ENCODE measurements at places on chromosomes 4 and X.

GRCh38 chr4:77795326-77795725 is 23.8 kb downstream of the CNOT6L start:
- DNase-seq = no peak

DNA sequence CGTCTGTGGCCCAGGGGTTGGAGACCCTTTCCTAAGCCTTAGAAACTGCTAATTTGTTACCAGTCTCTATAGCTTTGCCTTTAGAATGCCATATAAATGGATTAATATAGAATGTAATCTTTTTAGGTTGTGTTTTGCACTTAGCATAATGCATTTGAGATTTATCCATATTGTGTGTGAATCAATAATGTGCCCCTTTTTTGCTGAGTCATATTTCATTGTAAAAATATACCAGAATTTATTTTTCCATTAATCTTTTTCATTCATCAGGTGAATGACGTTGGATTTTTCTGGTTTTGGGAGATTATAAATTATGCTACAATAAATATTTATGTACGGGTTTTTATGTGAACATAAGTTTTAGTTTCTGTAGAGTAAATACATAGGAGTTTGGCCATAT is 478.8 kb upstream of the MAGEB18 start:
- DNase-seq = no peak

- DNase-seq = no peak
Observed at GRCh38 chrX:39948582-39948981, 149.2 kb downstream of the BCOR start.

DNA sequence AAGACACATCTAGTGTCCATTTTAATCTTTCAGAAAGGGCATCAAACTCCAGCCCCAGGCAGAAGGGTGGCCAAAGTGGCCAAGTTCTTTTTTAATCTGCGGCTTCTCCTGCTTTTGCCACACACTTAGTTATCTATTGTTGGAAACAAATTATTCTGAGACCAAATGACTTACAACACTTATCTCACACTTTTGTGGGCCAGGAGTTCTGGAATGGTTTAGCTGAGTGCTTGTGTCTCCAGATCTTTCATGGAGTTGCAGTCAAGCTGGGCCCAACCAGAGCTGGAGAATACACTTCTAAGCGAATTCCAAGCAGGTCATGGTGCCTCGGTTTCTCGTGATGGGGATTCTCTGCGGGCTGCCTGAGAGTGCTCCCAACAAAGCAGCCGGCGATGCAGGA is 4.0 kb downstream of the TXK start:
- no peak for DNase-seq

GRCh38 chr4:14916554-14917297 is 85.6 kb upstream of the CPEB2 start:
- DNase-seq = no peak

GRCh38 chr4:125801373-125801772 is 486.6 kb downstream of the FAT4 start:
- DNase-seq = no peak

DNA sequence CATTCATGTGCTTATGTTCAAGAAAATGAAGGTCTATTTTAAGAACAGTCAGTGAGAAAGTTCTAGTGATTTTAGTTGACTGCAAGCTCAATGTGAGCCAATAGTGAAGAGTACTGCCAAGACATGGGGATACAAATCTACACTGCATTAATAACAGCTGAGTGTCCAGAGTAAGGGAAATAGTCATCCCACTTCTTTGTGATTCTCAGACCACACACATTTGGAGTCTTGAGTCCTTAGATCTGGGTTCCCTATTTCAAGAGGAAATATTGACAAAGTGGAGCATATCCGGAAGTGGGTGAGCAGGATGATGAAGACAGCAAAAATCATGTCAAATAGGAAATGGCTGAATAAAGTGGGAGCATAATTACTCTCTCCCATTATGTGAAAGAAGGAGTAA is 171.1 kb downstream of the LARP7 start:
- DNase-seq = no peak

DNA sequence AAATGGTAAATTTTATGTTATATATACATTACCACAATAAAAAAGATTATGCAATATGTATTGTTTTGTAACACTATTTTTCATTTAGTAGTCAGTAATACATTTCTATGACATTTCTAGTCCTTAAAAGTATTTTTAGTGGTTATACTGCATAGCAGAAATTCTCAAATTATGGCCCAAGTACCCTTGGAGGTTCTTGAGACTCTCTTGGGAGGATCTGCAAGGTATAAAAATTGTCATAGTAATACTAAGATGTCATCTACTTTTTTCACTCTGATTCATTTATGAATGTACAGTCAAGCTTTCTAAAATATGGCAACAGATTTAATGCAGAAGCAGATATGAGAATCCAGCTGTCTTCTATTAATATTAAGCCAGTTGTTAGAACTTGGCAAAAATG is 138.6 kb upstream of the NAP1L5 start:
- no peak for DNase-seq

- DNase-seq = no peak
Observed at GRCh38 chr4:31365006-31365690, 645.0 kb downstream of the PCDH7 start.

DNA sequence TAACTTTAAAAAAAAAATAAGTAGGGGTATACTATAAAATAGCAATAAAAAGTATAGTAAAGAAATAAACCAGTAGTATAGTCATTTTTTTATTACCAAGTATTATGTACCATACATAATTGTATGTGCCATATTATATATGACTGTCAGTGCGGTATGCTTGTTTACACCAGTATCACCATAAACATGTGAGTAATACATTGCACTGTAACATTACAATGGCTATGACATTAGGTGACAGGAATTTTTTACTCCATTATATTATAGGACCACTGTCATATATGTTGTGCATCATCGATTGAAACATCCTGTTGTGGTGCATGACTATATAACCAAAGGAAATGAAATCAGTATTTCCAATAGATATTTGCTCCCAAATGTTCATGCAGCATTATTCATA is 176.9 kb upstream of the ARHGAP24 start:
- DNase-seq = no peak

DNA sequence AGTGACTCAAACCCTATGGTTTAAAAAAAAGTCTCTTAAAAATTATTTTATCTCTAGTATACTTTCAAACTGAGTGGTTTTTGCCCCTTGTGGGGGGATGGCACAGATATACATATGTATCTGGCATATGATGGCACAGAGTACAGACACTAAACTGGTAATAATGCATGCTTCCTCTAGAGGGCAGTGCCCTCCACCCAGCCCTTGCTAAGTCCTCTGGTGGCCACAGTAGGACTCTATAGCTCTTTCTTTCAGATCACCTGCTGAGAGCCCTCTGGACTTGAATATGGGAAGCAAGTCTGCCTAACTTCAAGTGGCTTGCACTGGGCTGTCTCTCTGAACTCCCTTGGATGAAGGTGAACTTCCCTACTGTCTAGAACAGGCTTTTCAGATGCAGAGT is 66.3 kb downstream of the TSPAN7 start:
- DNase-seq = no peak

- DNase-seq = no peak
Observed at GRCh38 chr4:16864199-16864598, 34.2 kb downstream of the LDB2 start.

DNA sequence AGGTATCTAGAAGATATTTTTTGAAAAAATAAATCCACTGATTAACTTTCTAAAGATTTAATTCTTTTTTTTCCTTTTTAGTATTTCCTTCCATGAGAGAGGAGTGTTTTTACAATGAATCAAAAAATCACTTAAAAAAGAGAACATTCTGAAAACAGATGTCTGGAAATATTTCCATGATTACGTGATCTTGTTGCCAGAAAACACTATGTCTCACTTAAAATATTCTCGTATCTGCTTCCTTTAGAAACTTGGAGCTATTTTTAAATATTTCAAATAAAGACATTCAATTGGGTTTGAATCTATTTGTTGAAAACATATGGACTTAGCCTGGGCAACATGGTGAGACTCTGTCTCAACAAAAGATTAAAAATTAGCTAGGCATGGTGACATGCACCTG is 232.8 kb upstream of the RASGEF1B start:
- DNase-seq = no peak

DNA sequence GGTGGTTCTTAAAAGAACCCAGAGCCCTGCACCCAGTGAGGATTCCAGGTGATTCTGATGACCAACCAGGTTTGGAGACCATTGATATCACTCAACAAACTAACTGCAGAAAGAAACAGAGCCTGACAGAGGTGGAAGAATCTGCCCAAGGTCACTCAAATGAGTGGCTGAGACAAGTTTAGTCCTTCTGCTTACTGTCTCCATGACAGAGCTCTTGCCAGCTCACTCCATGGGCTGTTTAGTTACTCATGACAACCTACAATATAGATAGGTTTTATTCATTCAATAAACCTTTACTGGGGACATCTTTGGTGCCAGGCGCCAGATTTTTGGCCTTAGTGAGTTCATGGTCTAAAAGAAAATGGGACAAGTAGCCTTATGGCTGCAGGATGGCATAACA is 124.3 kb downstream of the RAB28 start:
- DNase-seq = no peak

DNA sequence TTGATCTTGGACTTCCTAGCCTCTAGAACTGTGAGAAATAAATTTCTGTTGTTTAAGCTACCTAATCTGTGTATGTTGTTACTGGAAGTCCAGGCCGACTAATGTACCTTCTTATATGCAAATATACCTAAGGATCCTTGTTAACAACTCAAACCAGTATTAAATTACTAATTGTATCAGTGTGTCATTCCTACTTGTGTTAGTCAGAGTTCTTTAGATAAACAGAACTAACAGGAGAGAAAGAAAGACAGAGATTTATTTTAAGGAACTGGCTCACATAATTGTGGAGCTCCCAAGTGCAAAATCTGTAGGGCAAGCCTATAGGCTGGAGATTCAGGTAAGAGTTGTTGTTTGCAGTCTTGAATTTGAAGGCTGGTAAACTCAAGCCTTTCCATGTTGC is 120.0 kb downstream of the ADGRL3 start:
- no peak for DNase-seq

- DNase-seq = no peak
Observed at GRCh38 chr4:91826186-91826585, 477.6 kb upstream of the GRID2 start.

GRCh38 chr4:116866106-116866505 is 219.3 kb downstream of the TRAM1L1 start:
- DNase-seq = no peak

GRCh38 chr4:62394766-62395165 is 1194.6 kb downstream of the ADGRL3 start:
- no peak for DNase-seq

DNA sequence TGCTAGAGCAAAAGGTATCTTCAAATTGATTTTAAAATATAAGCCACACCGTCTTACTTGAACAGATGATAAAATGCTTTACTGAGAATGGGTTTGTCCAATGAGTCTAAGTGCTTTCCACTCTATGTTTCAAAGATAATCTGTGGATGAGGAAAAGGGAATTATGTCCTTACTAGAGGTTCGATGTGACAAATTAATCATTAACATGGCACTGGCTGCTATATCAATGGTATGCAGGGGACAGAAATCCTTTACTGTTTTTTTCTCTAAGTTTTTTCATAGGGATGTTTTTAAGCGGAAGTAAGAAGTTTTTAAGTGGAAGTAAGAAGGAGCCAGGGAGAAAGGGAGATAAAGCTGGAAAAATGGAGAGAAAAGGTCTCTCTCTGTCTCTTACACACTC is 38.0 kb downstream of the MID1IP1 start:
- DNase-seq = no peak

DNA sequence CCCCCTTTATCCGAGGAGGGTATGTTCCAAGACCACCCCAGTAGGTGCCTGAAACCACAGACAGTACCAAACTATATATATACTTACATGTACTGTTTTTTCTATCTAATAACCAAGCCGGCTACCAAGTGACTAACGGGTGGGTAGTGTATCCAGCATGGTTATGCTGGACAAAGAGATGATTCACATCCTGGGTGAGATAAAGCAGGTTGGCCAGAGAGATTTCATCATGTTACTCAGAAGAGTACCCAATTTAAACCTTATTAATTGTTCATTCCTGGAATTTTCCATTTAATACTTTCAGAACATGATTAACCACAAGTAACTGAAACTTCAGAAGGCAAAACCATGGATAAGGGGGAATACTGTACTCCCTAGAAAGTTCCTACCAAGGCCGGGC is 46.5 kb downstream of the RFC1 start:
- no peak for DNase-seq

DNA sequence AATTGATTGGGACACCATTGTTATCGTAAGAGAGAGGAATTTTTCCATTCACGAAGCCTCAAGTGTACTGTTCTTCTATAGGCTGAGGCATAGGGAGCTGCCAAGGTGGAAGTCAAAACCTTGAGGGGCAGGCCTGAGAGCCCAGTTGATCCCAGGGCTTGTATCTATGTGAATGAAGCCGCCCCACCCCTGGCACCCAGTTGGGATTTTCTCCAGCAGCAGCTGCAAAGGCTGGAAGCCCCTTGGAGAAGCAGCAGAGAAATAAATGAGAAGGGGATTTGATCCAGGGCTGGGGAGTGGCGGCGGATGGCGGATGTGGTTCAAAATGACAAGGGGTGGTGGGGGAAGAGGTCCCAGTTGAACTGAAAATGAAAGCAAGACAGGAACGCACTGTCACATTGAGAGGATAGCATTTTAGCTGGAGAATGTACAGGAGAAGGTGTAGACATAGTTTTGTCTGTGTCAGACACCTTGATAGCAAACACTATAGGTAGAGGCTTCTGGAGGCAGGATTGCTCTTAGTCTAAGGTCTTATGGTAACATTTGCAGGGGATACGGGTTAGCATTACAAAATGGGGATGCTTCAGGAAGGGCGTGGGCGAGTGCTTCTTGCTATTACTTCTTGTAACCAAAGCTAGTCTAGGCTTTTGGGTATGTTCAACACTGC is 32.6 kb downstream of the DOCK11 start:
- DNase-seq = no peak

Data from stimulated activated CD8-positive, alpha-beta memory T cell treated with anti-CD3 and anti-CD28 coated beads, Interleukin-4, amount 100 ng/mL, for 1 hour (primary cell).